ENCODE measurements at places on chromosomes 3 and 15.
A peak's percentile ranks its signal among the peaks of the same experiment; 100 is the strongest.

DNA sequence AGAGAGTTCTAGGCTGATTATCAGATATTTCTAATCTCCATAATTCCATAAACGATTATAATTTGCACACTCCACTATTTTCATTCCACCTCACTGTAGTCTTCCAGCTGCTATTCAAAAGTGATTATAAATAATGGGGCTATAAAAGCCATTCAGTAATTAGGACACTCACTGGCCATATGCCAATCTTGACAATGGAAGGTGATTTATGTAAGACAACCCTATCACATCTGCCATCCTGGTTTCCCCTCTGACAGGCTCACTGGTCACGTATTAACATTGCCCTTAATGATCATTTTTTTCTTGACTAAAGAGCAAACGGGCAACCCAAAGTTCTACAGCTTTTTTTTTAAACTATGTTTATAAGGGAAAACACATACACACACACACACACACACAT lies 402.4 kb downstream of the MAGI1 start:
- DNase-seq: no peak

GRCh38 chr3:105956306-105956705 lies 87.5 kb upstream of the CBLB start:
- no peak for DNase-seq

GRCh38 chr3:178384321-178385230 lies 151.7 kb upstream of the KCNMB2 start:
- no peak for DNase-seq

DNA sequence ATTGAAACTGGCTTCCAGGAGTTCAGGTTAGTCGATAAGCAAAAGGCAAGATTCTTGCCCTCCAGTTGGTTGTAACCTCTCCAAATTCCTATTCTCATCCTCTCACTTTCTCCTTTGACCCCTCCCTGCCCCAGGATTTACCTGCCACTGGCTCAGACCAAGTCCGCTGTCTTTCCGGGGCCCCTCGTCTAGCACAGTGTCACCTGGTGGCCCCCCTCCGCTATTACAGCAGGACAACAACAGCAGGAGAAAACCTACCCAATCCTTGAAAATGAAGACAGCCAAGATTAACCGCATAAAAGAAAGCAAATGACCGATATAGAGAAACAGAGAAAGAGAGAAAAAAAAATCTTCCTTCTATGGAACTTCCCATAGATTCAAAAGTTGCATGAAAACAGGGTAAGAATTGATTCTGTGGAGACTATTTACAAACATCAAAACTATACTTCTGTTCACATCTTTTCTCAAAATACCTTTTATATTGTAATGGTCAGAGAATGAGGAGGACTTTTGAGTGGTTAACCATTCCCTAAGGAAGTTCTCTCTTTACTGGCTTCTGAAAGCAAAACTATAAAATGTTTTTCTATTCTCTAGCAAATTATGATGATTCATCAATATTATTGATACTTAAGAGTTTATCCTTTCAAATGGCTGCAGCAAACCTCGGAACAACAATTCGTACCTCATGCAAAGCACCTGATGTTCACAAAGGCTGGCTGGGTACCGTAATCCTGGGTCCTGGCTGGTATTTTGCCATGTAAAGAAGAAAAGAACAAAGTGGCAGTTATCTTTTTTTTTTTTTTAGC lies 10.0 kb upstream of the ST8SIA2 start:
- DNase-seq: no peak

- DNase-seq: no peak
Observed at GRCh38 chr15:63469984-63470383, 34.4 kb upstream of the USP3 start.

- DNase-seq: no peak
Observed at GRCh38 chr15:71226536-71227455, 111.5 kb downstream of the THSD4 start.

- no peak for DNase-seq
Observed at GRCh38 chr15:38186507-38186906, 66.1 kb upstream of the SPRED1 start.

DNA sequence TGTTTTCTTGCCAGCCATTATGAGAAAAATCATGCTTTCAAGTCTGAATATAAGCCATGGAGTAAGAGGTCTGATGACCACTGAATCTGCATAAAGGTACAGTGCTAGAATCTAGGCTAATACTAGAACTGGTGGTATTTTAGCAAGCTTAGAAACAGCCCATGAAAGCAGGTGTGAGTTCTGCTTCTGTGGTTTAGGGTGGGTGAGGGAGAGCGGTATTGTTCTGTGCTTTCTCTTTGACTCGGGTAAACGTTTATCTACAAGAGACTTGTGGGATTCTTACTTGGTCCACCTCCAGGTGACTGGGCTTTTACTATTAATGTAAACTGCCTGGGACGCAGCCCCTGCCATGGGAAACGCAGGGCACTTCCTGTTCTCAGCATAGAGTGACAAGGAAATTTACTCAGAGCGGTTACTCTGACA lies 55.2 kb downstream of the PGPEP1L start:
- DNase-seq: peak; percentile 7

GRCh38 chr3:122299872-122300460 lies 25.1 kb upstream of the CSTA start:
- DNase-seq: no peak

DNA sequence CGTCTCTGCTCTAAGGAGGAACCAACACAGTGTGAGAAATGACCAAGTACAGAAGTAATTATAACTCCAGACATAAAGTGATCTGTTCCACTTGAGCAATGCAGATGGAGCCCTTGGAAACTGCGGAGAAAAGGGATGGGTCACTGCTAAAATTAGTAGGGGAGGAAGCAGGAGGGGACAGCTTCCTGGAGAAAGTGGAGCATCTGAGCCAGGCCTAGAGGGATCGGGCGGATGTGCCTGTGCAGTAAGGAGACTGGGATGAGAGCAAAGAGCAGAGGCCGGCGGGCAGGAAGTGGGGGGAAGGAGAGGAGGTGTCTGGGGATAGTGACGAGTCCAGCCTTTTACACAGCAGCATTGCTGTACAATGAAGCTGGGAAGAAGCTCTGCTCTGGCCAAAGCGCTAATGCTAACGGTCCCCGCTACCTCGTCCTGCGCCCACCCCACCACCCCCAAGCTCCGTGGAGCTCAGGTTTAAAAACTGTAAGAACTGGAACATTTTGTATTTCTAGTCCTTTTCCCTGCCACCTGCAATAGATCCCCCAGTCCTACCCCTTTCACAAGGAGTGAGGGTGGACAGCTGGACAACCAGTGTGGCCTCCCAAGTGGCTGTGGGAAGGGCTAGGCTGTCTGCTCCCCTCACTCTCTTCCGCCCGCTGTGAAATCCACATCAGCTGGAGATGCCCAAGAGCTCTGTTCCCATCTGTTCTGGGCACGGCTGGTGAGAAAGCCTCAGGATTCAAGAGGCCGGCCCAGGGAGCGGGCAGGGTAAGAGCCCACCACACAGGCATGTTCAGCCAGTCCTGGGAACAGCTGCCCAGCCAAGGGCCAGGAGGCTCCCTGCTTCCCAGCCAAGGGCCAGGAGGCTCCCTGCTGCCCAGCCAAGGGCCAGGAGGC lies 53.0 kb upstream of the HES1 start:
- DNase-seq: no peak

- no peak for DNase-seq
Observed at GRCh38 chr3:134163096-134163495, 87.6 kb downstream of the RYK start.

DNA sequence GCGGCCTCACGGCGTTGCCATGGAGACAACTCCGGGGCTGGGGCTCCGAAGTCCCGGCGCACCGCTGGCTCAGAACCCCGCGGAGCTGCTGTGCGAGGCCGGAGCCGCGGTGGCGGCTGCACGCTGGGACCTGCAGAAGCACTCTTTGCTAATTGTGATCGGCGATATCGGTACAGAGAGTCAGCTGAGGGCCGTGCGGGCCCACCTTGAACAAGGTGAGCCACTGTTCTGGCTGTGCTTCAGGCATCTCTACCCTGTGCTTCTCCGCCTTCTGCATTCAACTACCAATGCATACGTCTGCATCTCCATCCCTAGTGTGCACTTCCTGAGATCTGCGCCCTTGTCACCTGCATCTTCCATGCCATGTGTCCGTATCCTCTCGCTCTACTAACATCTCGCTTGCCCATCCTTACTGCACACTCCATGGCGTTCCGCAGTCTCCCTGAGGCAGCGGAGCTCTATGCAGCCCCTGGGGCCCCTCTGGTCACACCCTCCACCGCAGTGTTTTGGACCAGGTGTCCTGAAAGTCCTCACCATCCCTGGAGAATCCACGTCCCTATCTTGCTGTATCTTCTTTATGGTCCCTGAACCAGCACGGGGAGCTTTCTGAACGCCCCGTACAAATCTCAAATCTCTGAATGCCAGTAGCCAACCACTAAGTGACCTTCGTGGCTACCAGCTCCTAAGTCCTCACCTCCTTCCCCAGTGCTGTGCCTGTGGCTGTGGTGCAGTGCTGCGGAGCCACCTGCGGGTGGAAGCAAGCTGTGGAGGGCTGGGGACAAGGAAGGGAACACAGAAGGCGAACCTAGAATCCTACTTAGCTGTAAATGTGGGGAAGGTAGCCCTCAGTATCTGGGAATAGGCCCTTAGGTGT lies 6.2 kb upstream of the MAP1A start:
- DNase-seq: no peak

- no peak for DNase-seq
Observed at GRCh38 chr3:11400213-11400612, 128.0 kb downstream of the ATG7 start.

DNA sequence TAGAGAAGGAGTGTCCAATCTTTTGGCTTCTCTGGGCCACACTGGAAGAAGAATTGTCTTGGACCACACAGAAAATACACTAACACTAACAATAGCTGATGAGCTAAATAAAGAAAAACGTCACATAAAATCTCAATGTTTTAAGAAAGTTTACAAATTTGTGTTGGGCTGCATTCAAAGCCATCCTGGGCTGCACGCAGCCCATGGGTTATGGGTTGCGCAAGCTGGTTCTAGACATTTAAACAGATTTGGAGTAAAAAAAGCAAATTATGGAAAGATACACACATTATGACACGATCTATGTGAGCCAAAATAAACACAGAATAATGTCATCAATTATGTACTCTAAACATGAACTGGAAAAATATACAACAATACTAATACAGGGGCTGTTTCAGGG lies 703.3 kb upstream of the LMCD1 start:
- no peak for DNase-seq

GRCh38 chr3:140296796-140297352 lies 361.9 kb downstream of the CLSTN2 start:
- no peak for DNase-seq

DNA sequence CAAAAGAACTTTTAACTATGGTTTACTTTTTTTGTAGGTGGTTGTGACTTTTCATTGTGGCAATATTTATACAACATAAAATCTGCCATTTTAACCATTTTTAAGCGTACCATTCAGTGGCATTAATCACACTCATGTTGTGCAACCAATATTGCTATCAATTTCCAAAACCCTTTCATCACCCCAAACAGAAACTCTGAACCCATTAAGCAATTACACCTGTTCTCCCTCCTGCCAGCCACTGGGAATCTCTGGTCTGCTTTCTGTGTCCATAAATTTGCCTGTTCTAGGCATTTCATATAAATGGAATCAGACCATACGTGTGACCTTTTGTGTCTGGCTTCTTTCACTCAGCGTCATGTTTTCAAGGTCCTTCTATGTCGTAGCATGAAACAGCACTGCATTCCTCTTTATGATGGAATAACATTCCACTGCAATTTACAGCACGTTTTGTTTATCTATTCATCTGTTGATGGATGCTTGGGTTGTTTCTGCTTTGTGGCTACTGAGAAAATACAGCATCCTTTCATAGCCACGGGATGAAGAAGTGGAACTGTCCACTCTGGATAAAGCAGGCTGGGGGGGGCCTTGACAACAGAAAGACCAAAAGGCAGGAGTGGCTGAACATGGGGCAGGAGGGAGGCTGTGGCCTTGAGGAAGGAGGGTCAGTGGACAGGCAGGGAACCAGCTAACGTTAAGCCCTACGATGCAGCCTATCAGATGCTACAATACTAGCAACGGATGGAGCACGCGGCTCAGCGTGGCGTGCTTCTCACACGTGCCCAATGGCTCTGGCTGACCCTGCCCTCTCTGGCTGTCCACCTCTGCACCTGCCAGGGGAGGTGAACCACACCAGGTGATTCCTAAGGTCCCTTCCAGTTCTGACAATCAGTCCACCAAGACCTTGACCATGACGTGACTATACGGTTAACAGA lies 110.9 kb downstream of the SEC22A start:
- no peak for DNase-seq

- no peak for DNase-seq
Observed at GRCh38 chr15:57337868-57338411, 38.4 kb upstream of the CGNL1 start.

Data from stimulated activated CD8-positive, alpha-beta memory T cell treated with anti-CD3 and anti-CD28 coated beads, Interleukin-7, amount 100 ng/mL, for 48 hours (primary cell).